ENCODE measurements at places on chromosomes 3 and 15.
A peak's percentile ranks its signal among the peaks of the same experiment; 100 is the strongest.

DNA sequence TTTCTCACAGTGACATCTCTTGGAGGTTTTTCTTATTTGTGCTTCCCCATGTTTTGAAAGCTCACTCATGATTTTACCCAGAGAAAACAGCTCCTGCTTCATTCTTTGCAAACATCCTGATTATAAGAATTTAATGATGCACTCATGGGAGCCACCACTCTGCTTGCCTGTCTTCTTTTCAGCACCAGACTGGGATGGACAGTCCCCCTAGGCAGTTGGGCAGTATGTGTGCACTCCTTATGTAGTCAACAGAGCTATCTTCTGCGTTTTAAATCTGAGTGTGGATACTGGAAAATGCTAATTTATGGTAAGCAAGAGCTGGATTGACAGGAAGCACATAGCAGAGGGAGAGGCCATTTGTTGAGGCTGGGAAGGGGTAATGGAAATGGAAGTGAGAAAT lies 276.1 kb downstream of the AGBL1 start:
- DNase-seq = no peak

DNA sequence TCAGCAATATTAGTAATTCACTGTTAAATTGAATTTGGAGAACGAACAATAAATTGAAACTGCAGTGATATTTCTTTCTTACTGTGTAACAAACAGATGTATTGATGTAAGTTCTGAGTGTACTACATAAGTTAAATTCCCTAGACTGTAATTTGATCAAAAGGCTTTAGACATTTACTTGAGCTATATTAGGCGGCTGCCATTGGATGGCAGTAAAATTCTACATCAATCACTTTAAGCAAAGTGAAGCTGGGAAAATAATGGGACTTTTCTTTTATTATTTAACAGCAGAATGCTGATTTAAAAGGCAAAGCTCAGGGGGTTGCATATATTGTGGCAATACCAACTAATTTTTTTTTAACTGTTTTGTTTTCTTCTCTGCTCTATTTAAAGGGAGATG lies 212.6 kb upstream of the PLSCR5 start:
- DNase-seq = no peak

GRCh38 chr3:168138421-168138820 lies 42.7 kb upstream of the GOLIM4 start:
- no peak for DNase-seq

DNA sequence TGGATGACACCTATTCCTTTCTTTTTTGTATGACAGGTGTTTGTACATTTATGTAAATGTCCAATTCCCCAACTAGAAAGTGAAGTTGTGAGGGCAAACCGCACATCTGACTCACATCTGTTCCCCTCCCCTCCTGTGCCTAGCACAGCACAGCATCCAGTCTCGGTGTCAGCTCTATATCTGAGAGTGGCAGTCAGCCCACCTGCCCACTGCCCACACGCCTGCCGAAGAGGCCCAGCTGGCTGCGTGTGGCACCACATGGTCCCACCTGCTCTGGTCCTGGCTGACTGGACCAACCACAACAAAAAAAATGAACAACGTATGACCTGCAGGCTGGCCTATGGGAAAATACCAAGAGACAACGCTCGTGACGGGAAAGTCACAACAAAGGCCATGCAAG lies 62.8 kb downstream of the XXYLT1 start:
- peak; percentile 35 for DNase-seq

- no peak for DNase-seq
Measured at GRCh38 chr3:193829781-193830180, 236.8 kb downstream of the OPA1 start.

- DNase-seq = no peak
Measured at GRCh38 chr3:177419904-177420601, 222.8 kb upstream of the TBL1XR1 start.

DNA sequence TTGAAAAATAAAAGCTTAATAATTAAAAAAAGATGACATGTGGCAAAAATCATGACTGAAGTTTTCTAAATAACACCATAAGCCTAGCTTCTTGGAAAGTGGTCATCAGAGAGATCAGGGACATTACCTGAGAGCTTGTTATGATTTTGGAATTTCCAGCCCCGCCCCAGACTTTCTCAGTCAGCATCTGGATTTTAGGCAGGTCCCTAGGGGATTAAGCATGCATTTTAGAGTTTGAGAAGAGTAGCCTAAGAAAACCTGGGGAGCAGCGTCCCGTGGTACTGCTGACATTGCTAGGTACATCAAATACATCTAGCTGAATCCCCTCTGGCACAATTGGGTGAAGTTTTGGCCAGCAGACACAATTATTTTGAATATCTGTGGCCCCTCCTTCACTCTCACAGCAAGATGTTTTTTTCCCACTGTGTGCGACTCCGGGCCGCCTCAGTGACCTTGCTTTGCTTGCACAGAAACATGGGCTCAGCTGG lies 58.7 kb upstream of the MEF2A start:
- DNase-seq = no peak

GRCh38 chr3:113212150-113212843 lies 940 bp downstream of the BOC start:
- no peak for DNase-seq

- DNase-seq = no peak
Measured at GRCh38 chr3:27686642-27687041, 35.5 kb downstream of the EOMES start.

DNA sequence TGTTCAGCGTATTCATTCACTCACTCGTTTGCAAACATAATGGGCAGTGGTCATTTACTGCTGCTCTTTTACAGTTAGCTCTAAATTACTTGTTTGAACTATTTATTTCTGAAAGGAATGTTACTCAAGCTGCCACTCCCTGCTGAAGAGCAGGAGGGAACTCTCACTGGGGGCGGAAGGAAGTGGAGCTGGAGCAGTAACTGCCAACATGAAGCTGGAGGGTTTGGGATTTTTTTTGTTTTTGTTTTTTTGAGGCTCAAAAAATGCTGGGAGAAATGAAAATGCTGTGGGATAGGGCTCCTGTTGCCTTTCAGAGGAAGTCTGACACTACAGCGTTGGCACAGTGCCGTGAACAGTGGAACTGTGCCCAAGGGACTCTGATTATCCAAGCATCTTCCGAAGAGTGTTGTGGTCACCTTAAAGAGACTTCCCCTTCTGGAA lies 44.1 kb downstream of the SENP2 start:
- DNase-seq = no peak

- DNase-seq = no peak
Measured at GRCh38 chr3:24360957-24361356, 133.7 kb downstream of the THRB start.

DNA sequence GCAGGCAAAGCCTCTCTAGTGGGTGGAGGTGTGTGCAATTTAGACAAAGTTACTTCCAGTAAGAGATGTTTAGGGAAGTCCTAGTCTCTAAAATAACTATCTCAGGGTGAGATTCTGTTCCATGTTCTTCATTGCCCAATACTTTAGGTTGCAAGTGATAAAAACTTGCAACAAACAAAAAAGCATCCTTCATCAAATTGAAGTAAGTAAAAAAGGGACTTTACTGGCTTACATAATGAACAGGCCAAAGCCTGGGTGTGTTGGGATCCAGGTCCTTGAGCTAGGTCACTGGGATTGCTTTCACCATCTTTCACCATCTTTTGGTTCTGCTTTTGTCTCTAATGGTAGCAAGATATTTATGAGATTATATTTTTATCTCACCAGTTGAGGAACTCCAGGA lies 38.3 kb downstream of the CX3CR1 start:
- DNase-seq = no peak

GRCh38 chr3:106963442-106963841 lies 413.8 kb upstream of the CCDC54 start:
- DNase-seq = no peak

- DNase-seq = no peak
Measured at GRCh38 chr3:172145031-172145686, 105.8 kb downstream of the FNDC3B start.

DNA sequence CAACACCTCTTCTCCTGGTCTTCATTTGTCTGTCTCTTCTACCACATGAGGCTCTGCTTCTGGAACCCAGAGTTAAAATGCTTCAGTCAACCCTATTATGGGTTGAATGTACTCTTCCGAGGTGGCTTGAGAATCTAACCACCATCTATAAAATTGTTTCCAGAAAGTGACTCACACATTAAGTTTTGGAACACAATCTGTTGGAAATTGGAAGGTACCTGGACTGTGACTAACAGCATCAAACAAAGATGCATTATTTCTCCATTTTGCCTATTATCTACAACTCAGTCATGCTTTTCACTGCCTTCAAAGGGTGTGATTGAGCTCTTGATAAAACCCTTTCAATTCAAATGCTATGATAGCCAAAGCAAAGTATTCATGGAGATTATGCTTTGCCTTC lies 499.0 kb upstream of the SEMA6D start:
- DNase-seq = no peak

DNA sequence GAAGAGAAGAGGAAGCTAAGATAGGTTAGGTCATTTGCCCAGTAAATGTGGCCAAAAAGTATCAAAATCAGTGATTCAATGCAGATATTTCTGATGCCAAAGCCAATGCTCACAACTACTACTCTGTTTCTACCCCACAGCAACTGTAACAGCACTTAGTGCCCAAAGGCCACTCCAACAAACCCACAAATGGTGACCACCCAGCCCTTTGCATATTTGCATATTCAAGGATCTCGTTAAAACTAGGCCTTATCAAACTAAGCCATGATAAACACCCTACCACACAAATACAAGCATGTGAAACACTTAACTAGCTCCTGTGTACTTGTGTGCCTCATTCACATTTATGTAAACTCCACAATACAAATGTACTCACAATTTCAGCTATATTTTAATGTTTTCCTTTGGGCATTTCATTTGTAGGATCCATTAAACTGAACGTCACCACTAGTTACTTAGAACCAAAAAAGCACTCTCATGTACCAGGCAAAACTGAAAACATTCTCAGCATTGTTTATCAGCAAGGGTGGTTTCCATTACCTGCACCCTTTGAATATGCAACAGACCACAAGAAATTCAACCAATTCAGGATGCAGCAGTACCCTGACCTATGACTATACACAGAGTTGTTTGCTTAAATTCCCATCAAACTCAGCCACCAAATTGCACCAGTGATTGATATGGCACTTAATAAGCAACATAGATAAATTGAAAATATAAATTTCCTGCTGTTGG lies 111.2 kb upstream of the STT3B start:
- DNase-seq = no peak

DNA sequence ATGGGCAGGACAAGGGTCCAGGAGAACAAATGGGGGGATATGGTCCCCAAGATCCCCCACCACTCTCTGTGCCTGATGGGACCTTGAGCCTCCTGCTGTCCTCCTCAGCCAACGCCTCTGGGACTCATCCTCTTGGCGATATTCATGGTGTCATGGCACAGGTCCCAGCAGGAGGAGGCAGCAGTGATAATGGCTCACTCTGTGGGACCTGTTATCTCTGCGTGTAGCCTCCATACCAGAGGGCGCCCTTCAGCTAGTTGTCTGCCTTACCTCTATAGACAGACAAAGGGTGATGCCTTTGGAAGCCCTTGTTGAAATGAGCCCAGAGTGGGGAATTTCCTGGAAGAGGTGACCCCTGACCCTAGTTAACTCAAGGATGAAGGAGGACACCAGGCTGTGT lies 7.4 kb downstream of the ZBTB47 start:
- DNase-seq = no peak

DNA sequence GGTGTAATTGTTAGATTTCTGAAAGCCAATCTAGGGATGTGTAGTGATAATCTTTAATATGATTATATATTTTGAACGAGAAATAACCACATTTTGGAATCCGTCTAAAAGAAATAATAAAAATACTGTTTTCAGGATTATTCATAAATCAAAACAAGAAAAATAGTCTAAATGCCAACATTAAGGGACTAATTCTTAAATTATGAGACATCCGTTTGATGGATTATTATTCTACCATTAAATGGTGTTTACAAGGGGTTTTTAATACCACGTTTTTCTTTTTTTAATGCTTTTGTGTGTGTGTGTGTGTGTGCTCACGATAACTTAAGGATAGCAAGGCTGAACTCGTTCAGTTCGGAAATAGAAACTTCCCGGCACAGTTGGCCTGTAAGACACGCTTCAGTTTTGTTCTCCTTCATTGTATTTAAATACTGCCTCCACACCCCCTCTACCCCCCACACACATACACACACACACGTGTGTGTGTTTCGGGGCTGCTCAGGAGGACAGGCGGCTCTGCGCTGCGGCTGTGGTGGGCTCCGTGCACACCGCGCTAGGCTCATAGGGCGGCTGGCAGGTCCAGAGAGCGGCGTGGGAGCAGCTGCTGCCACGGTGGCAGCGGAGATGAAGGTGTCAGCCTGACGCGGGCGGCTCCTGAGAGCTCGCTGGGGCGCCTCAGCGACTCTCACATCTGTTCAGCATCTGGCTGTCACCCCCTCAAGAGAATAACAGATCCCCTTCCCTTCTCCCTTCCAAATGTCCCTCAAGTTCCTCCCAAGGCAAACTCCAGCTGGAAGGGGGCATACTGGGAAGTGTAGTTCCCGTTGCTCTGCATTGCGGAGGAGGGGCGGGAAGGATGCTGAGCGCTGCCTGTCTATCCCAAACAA lies 23.0 kb upstream of the ANP32A start:
- no peak for DNase-seq

DNA sequence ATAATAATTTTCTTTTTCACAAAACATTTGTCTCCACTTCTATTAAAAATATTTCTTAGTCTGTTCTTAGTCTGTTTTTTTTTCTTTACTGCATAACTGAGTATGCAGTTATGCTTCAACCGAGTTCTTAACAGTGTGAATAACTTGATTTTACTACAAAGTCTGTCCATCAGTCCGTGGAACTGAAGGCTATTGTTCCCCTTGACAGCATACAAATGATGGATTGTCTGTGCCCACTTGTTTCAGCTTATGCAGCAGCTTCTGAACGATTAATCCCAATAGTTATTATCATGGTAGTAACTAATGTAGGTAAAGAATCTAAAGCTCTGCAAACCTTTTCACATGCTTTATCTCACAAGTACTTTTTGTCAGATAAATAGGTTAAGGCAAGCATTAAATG lies 150.7 kb downstream of the SSR3 start:
- DNase-seq = no peak

GRCh38 chr3:123338620-123339061 lies 110.2 kb downstream of the ADCY5 start:
- DNase-seq = no peak

DNA sequence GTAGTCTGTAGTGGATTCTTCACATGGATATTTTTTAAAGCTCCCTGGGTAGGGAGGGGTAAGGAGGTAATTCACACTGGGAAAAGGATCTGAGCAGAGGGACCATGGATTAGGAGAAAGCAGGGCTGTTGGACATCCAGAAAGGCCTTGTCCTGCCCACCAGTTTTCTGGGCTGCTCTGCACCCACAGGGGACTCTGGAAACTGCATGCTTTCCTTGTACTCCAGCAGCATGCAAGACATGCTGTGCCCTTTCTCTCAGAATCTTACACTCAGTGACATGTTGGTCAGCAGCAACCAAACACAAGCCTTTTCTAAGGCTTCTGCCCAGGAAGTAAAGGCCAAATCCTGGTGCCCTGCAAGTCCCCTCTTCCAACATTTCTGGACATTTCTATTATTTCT lies 2.5 kb upstream of the FBN1 start:
- no peak for DNase-seq

GRCh38 chr15:47870956-47871625 lies 153.8 kb downstream of the SEMA6D start:
- no peak for DNase-seq

GRCh38 chr15:62940755-62941361 lies 101.7 kb upstream of the TPM1 start:
- DNase-seq = no peak

All from stimulated activated naive CD4-positive, alpha-beta T cell treated with Interleukin-2 at 50 U/mL for 16 hours (primary cell).